Islet precursor cell (in vitro differentiated cells): ENCODE measurements at places on chromosomes 7 and 10.

DNA sequence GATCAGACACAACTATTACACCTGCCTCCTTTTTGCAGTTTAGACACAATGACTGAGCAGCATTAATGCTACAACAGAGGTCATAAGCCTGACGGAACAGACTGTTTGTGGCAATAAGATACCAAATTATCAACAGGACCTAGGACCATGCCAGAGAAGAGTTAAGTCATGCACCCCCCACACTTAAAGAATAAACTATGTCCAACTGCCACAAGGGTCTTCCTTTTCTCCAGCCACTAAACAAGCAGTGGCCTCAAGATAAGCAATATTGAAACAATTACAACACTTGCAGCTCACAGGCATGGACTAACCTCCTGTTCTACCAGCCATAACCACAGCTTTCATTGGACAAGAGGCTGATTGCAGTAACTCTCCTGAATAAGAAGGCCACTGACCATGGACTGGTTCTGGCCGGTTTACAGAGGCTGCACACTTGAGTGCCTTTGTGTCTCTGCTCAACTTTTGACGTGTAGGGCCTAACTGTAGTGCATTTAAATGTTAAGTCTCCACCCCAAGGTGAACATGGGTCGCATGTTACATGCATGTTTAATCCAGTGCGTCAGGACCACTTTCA, 104.4 kb downstream of the STRA8 start:
- no peak for DNase-seq

DNA sequence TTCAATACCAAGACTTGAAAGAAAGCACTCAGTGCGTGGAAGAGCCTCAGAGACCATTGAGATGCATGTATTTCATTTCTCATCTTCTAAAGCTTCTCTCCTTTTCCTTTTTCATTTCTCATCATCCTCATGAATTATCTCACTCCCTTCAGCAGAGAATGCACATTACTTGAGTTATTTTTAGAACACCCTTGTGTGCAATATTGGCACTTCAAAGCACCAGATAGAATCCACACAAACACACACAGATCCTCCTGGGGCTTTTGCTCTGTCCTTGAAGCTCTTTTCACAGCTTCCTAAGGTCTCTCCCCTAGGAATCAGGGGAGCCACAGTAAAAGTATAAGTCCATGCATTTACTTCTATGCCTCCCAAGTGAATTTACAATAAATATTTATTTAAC, 18.3 kb downstream of the DGKI start:
- no peak for DNase-seq

GRCh38 chr10:71887743-71888142, 36.7 kb upstream of the PSAP start:
- DNase-seq = no peak

- DNase-seq = no peak
Measured at GRCh38 chr7:135489791-135490190, 20.1 kb downstream of the CNOT4 start.

DNA sequence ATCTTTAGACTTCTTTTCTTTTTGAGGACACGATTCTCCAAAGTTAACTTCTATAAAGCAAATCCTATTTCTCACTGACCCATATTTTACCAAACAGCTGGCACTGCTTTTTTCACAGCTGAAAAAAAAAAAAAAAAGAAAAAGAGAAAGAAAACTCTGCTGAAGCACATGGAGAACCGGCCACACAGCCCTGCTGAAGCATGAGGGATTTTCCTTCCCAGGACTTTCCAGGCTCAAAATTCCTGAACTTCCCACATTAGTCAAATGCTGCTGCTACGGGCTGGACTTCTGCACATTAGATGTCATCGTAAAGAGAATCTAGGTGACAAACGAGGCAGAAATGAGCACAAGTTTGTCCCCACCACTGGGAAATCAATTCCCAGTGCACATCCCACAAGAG, 25.2 kb downstream of the HIPK2 start:
- no peak for DNase-seq

- DNase-seq = no peak
Measured at GRCh38 chr10:102405632-102406031, 10.1 kb downstream of the NFKB2 start.

DNA sequence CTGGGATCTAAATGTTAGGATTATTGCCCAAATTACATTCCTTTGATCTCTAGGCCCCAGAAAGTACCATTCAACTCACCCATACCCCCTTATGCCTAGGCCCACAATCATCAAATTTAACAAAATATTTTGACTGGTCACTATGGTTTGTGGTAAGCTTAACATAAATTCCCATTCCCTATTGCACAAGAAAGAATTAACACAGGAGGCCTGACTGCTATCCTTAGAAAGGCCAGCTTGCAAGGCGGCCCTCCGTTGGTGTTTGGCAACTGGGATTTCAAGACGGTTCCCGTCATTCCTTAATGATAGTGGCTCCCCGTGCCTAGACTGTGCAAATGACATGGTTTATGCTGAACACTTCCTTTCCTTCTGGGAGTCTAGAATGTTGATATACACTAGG, 29.6 kb downstream of the ARHGAP21 start:
- no peak for DNase-seq

GRCh38 chr10:113518415-113518814, 34.4 kb upstream of the HABP2 start:
- peak; percentile 50 for DNase-seq

DNA sequence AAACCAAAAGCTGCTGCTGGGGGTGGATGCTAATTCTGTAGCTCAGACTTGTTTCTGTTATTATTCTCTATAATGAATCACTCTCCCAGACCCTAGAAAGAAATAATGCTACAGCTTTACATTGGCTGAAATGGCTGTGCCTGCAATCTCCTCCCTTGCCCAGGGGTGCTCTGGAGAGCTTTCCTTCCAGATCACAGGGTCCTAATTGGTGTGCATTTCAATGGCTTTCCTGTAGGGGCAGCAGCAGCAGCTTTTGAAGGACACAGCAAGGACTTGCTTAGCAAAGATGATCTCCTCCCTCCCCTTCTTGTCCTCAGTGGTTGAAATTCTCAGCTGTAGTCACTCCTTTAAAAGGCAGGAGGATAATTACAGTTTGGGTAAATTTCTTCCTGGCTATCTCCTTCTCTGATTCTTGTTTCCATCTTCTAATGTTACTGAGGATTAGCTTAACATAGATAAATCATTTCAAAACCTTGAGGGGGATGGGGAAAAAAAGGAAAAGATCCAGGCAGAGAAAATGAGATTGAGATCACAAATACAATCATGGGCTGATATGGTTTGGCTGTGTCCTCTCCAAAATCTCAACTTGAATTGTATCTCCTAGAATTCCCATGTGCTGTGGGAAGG, 120.2 kb upstream of the CTTNBP2 start:
- peak; percentile 89 for DNase-seq

DNA sequence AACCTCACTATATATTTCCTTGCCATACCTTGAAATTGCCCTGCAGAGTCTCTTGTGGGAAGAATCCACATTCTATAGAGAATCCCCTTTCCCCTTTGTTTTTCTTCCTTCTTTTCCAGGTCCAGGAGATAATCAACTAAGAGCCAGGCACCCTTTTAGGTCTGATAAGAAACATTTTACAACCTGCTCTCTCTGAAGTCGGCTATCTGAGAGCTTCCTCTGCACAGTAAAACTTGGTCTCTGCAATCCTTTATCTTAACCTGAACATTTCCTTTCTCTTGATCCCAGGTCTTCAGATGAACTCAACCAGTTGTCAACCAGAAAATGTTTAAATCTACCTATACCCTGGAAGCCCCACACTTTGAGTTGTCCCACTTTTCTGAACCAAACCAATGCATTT, 19.5 kb upstream of the PTER start:
- no peak for DNase-seq

- peak; percentile 51 for DNase-seq
Measured at GRCh38 chr7:155483868-155484325, 26.0 kb downstream of the EN2 start.

DNA sequence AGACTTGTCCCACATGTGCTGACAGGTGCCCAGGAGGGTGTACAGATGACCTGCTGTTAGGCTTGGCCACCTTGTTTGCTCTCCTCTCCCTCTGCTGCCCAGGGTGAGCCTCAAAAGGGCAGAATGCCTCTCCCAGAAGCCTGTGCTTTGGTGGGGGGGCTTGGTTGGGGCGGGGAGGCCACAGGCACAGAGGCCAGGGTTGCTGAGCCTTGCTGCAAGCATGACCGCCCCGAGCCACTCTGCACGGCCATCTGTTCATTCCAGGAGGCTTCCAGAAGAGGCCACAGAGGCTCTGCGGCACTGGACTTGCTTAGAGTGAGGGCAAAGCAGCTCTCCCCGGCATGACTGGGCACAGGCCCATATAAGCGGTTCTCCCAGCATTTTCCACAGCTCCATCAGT, 190.8 kb downstream of the GLRX3 start:
- DNase-seq = no peak
